MCF 10A (cell line): ENCODE measurements at places on chromosomes 1 and 21.

- H3K4me3 ChIP-seq, result no peak overlapping the region
- no peaks in the 10 kb centered on the region for H3K36me3 ChIP-seq
- no peaks in the 10 kb centered on the region for H3K4me1 ChIP-seq
- H3K27ac ChIP-seq, result no peak overlapping the region
- DNase-seq, result peak; percentile 48
- H3K27me3 ChIP-seq, result no peaks in the 10 kb centered on the region
Measured at GRCh38 chr21:21688889-21689288, 690.7 kb downstream of the NCAM2 start.

DNA sequence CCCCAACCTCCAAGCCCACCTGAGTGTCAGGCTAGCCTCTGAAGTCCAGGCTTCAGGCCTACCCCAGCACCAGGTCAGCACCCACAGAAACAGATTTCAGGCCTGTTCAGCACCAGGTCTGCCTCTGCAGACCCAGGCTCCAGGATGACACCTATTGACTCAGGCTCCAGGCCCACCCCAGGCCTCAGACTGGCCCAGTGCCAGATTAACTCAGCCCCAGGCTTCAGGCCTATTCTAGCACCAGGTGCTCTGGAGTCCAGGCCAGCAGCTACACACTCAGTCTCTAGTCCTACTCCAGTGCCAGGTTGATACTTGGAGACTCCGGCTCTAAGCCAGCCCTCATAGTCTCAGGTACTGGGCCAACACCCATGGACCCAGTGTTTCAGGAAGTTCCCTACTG is 541.7 kb upstream of the PBX1 start:
- DNase-seq, result peak; percentile 6
- no peaks in the 10 kb centered on the region for H3K36me3 ChIP-seq
- H3K4me3 ChIP-seq, result no peak overlapping the region

DNA sequence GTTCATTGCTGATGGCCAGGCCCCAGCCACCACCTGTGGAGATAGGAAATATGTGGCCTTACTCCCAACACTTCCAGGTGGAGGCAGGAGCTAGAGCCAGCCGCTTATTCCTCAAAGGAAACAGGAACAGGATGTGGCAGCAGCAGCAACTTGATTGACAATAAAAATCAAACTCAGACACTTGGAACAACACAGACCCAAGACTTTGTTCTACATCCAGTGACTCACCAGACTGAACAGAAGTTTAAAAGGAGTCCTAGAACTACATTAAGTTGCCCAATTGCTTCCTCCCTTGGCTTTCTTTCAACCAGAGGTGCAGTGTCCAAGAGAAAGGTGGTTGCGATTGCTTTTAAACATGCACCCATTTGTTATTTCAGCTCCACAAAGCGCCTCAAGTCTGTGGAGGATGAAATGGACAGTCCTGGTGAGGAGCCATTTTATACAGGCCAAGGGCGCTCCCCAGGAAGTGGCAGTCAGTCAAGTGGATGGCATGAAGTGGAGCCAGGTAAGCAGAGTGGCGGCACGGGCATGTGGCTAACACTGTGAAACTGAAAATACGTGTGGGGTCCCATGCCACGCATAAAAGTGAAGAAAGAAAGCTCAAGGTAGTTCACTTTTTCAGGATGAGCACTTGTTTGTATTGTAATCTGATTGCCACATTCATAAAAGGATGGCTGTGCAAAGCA is 276.6 kb downstream of the NFIA start:
- H3K27ac ChIP-seq, result peak overlapping the region; percentile 69
- peaks cover 32% of the 10 kb centered on the region for H3K36me3 ChIP-seq
- peak; percentile 84 for DNase-seq
- H3K4me3 ChIP-seq, result no peak overlapping the region
- H3K27me3 ChIP-seq, result no peaks in the 10 kb centered on the region

- H3K4me3 ChIP-seq, result peak overlapping the region; percentile 79
- peak overlapping the region; percentile 90 for H3K27ac ChIP-seq
- H3K27me3 ChIP-seq, result no peaks in the 10 kb centered on the region
- H3K4me1 ChIP-seq, result peaks cover 44% of the 10 kb centered on the region
- H3K36me3 ChIP-seq, result peaks cover 6% of the 10 kb centered on the region
Measured at GRCh38 chr1:107687849-107688753, 276.9 kb downstream of the VAV3 start.

DNA sequence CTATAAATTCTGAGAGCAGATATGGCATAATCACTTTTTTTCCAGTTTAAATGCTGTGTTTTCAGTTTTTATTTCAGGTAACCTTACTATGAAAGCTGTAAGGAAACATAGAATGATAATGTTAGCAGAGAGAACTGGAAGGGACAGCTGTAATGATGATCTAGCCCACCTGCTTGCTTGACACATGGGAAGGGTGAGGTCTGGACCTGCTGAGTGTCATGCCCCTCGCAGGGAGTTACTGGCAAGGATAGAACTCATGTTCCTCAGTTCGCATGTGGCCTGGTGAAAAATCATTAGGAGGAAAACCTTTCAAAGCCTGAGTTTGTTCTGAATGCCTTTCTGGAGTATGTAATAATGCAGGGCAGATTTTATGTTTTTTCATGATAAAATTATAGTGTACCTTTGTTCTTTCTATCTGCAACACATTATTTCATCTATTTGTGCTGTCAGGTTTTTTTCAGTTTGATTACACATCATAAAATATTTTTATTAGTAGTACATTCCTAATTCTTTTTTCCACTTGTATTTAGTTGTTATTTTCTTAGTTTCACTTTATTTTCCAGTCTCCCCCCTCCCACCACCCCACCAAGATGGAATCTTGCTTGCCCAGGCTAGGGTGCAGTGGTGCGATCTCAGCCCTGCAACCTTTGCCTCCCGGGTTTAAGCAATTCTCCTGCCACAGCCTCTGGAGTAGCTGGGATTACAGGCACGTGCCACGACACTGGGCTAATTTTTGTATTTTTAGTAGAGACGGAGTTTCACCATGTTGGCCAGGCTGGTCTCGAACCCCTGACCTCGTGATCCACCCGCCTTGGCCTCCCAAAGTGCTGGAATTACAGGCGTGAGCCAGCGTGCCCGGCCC is 8.0 kb downstream of the DDI2 start:
- H3K4me1 ChIP-seq, result peaks cover 33% of the 10 kb centered on the region
- no peak overlapping the region for H3K4me3 ChIP-seq
- H3K27ac ChIP-seq, result no peak overlapping the region
- DNase-seq, result no peak

DNA sequence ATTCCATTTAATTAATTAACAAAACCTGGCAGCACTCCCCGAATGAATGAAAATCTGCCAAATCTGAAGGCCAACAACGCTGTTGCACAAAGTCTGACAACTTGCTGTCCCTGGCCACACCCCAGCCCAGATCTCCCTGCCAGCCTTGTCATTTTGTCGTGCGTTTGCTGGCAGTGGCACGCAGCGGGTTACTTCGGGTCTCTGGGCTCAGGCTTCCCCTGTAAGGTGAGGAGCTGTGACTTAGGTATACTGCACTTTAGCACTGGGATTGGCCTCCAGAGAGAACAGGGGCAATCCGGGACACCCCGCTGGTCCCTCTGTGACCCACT is 34.3 kb upstream of the SIM2 start:
- no peaks in the 10 kb centered on the region for H3K27me3 ChIP-seq
- no peaks in the 10 kb centered on the region for H3K36me3 ChIP-seq
- no peak overlapping the region for H3K27ac ChIP-seq
- no peak overlapping the region for H3K4me3 ChIP-seq
- DNase-seq, result no peak

GRCh38 chr1:119416006-119416640 is 1.2 kb downstream of the HSD3B2 start:
- no peak overlapping the region for H3K4me3 ChIP-seq
- H3K27ac ChIP-seq, result no peak overlapping the region
- no peaks in the 10 kb centered on the region for H3K4me1 ChIP-seq
- H3K27me3 ChIP-seq, result peaks cover 38% of the 10 kb centered on the region
- no peak for DNase-seq
- no peaks in the 10 kb centered on the region for H3K36me3 ChIP-seq

- DNase-seq, result no peak
- no peaks in the 10 kb centered on the region for H3K27me3 ChIP-seq
- peak overlapping the region; percentile 99 for H3K27ac ChIP-seq
- peak overlapping the region; percentile 91 for H3K4me3 ChIP-seq
Measured at GRCh38 chr1:40257313-40257687, 736 bp upstream of the ZMPSTE24 start.

- peaks cover 8% of the 10 kb centered on the region for H3K27me3 ChIP-seq
- no peaks in the 10 kb centered on the region for H3K36me3 ChIP-seq
- H3K27ac ChIP-seq, result no peak overlapping the region
- H3K4me1 ChIP-seq, result no peaks in the 10 kb centered on the region
- no peak overlapping the region for H3K4me3 ChIP-seq
Measured at GRCh38 chr1:10193288-10193687, 17.1 kb upstream of the KIF1B start.

DNA sequence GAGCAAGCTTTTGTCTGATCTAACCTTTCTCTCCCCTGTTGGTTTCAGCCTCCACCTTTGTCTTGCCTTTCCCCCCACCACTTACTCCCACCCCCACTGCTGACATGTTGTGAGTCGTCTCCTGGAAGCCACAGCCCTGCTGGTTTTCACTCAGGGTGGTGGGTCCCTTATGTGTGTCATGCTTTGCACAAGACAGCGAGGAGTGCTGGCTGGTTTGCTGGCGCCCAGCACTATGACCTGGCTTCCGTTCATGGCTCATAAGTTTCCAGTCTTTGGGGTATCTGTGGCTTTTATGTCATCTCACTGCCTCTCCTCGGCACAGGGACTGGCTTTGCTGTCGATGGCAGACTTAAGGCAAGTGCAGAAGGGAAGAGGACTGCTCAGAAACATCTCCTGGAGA is 177.7 kb downstream of the KIF26B start:
- H3K27ac ChIP-seq, result no peak overlapping the region
- peaks cover 12% of the 10 kb centered on the region for H3K4me1 ChIP-seq
- DNase-seq, result no peak
- no peaks in the 10 kb centered on the region for H3K36me3 ChIP-seq
- no peaks in the 10 kb centered on the region for H3K27me3 ChIP-seq

DNA sequence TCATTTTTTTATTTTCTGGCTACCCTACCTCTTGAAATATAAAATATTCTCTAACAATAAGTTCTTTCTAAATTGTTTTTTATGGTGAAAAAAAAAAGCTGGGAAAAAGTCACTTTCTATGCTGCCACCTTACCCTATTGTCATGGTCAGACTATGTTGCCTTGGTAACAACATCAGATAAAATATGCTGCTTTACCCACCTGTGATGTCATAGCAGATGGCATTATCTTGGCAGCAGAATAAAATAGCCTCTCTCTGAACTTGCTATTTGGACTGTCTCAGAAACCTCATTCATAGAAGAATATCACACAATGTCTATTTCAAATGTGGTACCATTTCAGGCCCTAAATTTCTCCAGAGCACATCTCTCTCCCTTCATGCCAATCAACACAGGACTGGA is 69.6 kb upstream of the SGIP1 start:
- H3K4me3 ChIP-seq, result no peak overlapping the region
- no peak for DNase-seq
- no peak overlapping the region for H3K27ac ChIP-seq
- H3K36me3 ChIP-seq, result no peaks in the 10 kb centered on the region
